Caudate nucleus (tissue), 63 donors: ENCODE measurements at places on chromosomes 1 and 21.

DNA sequence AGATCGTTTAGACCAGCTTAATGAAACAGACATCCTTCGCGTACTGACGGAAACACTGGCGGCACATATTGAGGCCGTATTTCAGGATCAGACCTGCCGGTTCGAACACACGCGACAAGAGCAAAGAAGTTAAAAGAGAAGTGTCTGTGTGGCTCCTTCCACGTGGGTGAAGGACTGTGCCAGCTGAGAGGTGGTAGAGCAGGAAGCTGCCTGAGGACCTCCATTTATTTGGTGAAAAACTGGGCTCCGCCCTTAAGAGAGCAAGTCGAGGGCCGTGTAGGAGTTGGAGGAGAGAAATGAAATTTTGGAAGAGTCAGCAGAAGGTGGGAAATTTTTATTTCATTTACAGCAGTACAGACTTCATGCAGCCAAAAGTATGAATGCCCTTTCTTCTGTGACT lies 38.8 kb upstream of the ADORA3 start:
- DNase-seq: no peak

GRCh38 chr21:40282912-40283886 lies 416.0 kb downstream of the PCP4 start:
- DNase-seq: no peak

DNA sequence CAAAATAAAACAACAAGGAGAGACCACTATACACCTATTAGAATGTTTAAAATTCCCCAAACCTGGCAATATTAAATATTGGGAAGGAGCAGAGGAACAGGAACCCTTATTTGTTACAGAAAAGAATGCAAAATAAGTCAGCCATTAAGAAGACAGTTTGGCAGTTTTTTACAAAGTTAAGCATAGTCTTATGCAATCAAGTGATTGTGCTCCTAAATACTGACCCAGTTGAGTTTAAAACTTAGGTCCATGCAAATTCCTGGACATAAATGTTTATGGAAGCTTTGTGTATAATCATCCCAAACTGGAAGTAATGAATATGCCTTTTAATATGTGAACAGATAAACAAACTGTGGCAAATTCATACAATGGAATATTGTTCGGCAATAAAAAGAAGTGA lies 72.9 kb upstream of the RGS4 start:
- DNase-seq: no peak

DNA sequence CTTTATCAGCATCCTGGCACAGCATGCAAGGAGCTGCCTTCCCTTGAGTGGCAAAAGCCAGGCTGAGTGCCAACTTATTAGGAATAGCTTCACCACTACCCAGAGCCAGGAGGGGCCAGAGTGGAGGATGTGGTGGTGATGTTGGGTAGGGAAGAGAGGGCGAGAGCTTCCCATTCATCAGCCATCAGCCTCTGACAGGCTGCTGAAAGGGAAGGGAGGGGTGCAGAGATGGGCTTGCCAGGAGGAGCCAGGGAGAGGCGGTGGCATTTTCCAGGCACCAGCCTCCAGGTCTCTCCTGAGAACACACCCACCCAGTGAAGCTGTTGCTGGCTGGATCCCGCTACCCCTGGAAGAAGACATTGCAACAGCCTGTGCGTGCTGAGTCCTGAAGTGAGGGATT lies 168.5 kb downstream of the ACTL8 start:
- DNase-seq: no peak

- DNase-seq: peak; percentile 11
Observed at GRCh38 chr1:6287431-6287886, 26.6 kb upstream of the GPR153 start.

DNA sequence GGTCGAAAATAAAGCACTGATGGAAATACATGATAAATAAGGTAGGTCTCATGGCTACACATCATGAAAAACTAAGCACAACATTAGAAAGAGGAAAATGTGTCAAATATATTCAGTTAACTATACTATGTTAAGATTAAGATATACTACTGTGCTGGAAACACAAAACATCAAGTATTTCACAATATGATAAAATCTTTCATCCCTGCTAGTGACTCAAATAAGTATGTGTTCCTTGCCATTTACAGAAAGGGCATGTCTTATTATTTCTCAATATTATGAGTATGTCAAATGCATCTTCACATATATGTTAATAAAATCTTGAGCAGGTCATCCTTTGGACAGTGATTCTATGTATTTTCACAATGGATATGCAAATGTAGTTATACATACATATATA lies 1260.1 kb upstream of the ADGRL2 start:
- DNase-seq: no peak

GRCh38 chr1:156889802-156890580 lies 3.5 kb upstream of the PEAR1 start:
- DNase-seq: peak; percentile 55

GRCh38 chr1:88141499-88142074 lies 542.5 kb upstream of the PKN2 start:
- no peak for DNase-seq

GRCh38 chr1:17292299-17293160 lies 15.5 kb upstream of the PADI4 start:
- DNase-seq: no peak

GRCh38 chr1:58231204-58231603 lies 315.3 kb downstream of the OMA1 start:
- no peak for DNase-seq

GRCh38 chr1:209643285-209644020 lies 8.8 kb downstream of the LAMB3 start:
- DNase-seq: peak; percentile 54

DNA sequence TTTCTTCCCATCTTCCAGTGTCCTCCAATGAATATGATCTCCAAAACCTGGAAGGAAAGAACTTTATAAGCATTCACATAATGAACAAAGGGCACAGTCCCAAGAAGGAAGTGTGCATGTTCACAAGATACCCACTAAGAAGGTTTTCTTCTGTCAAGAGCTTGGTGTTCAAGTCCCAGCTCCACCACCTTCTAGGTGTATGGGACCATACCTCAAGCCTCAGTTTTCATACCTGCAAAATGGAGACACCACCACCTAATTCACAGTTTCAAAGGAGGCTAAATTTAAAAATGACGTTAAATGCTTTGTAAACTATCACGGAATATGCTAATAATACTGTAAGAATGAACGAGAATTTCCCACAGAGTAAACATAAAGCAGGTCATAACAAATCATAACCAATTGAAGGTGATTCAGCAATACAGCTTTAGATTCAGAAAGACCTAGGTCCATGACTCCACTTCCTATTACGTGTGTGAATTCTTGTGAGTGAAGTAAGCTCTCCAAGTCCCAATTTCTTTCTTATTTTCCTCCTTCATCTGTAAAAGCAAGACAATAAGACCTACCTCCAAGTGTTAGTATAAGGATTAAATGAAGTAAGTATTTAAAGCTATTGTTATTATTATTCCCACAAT lies 8.1 kb upstream of the KTI12 start:
- no peak for DNase-seq

- no peak for DNase-seq
Observed at GRCh38 chr1:193415256-193415655, 228.8 kb upstream of the B3GALT2 start.

DNA sequence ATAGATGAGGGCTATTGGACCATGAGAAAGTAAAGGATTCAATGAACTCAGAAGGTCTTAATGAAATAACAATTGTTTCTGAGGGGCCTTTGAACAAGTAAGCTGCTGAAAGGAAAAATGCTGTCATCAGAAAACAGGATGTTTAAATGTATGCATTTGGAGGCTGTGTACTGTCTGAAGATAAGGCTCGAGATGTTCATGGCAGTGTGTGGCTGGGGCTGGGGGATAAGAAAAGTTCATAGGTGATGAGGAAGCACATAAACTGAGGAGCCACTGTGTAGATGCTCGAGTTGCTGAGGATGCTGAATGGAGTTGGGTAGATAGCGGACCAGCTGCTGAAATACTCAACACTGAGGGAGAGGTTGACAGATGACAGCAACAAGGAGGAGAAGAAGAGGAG lies 17.8 kb downstream of the THEM4 start:
- DNase-seq: no peak

DNA sequence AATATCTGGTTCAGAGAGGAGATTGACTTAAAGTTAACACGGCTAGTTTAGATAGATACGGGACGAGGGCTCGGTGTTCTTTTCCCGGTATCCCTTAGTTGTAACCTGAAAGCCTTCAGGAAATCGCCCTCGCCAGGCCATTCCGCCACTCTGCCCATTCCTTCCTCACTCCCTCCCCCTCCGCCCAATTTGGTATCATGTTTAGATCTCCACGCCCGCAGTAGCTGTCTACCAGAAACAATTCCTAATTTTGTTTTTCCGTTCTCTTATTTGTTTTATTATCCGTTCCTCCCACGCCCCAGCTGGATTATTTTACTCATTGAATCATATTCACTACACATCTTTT lies 685 bp upstream of the VAMP4 start:
- DNase-seq: no peak

GRCh38 chr1:46303872-46304326 lies 401 bp downstream of the UQCRH start:
- DNase-seq: no peak

- no peak for DNase-seq
Observed at GRCh38 chr1:170367615-170368014, 164.4 kb upstream of the GORAB start.

DNA sequence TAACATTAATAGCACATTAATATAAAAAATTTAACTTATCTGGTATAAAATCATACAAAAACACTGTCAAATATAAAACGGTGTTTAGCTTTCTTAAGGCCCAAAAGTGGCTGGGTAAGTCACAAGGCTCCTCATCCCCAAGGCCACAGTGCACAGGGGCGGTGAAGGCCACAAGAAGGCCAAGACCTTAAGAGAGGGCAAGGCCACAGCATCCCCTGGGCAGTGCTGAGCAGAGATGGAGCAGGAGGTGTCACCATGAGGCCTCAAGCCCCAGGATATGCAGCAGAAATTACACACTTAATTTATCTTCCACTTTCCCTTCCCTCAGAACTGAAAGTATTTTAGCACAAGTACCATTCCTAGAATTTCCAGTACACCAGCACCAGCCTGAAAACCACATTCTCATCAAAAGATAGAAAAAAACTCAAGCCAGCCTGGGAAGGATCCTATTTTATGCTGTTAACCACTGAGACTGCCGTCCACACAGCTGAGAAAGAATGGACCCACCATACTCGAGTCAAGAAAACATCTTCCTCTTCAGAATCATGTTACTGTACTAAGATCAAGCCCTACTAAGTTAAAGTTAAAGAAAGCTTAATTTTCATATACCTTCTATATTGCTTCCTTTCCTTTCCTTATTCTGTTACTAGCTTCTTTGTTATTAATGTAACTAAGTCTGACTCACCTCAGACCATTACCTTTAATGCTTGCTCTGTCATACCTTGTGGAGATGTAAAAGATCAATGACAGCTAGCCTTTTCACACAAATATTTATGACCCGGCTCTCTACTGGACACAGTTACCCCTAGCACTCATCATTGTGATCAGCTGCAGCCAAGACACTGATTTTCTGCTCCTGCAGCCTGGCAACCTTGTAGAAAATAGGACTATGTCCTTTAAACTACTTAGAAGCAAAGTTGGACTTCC lies 26.4 kb upstream of the FMO1 start:
- no peak for DNase-seq

GRCh38 chr1:53125623-53126360 lies 16.6 kb downstream of the SLC1A7 start:
- no peak for DNase-seq

GRCh38 chr1:227788271-227789083 lies 27.0 kb upstream of the PRSS38 start:
- no peak for DNase-seq

GRCh38 chr1:86200901-86201300 lies 44.3 kb upstream of the COL24A1 start:
- no peak for DNase-seq

- no peak for DNase-seq
Observed at GRCh38 chr1:245436407-245436806, 281.6 kb downstream of the KIF26B start.

GRCh38 chr1:59328353-59328752 lies 31.5 kb downstream of the FGGY start:
- no peak for DNase-seq

DNA sequence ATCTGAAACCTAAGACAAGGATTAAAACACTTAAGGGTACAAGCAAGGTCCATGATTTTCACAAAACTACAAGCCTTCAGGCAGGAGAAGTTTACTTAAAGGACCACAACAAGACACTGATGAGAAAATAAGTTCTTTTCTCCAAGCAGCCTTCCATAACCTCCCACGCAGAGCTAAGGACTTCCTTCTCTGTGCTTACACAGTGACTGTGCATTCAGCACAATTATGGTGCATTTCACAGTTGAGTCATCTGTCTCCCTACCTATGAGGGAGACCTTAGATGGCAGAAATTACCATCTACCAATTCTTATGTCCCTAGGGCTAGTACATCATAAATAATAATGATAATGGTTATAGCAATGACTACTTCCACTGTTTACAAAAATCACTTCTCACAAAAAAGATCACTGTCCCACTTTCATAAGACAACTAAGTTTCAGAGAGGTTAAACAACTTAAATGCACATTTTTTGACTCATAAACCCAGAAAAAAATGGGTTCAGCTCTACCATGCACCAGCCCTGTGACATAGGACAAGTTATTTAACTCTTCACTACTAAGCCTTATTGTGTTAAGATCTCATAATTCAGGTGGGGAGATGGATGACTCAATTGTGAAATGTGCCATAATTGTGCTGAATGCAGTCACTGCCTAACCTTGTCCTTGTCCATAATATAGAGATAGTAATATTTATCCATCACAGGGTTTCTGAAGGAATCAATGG lies 45.3 kb downstream of the TARBP1 start:
- no peak for DNase-seq

GRCh38 chr21:39610703-39611102 lies 2.0 kb upstream of the B3GALT5 start:
- DNase-seq: no peak

DNA sequence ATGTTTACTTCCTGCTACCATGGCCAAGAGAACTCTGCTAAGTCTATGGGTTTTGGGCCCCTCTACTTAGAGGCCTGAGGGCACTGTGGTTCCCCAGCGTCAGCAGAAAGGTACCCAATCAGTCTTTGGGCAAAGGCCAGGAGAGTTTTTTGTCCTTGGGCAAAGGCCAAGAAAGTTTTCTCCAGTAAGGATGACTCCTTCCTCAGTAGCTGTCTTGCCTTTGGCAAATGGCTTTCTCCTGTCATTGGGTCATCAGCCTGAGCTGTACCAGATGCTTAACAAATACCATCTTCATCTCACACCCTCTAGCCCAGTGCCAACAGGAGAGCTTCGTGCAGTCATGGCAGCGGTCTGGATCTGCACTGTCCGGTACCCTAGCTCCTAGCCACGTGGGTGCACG lies 199.3 kb upstream of the TMEM51 start:
- DNase-seq: no peak

- DNase-seq: no peak
Observed at GRCh38 chr1:33274446-33274845, 18.2 kb downstream of the ZNF362 start.
